ENCODE measurements at places on chromosomes 5 and 9. TPM values are rescaled to one million over a fixed set of nuclear protein-coding genes. Genes with fewer than 3 reads are reported as not detected.
A peak's percentile ranks its signal among the peaks of the same experiment; 100 is the strongest.

DNA sequence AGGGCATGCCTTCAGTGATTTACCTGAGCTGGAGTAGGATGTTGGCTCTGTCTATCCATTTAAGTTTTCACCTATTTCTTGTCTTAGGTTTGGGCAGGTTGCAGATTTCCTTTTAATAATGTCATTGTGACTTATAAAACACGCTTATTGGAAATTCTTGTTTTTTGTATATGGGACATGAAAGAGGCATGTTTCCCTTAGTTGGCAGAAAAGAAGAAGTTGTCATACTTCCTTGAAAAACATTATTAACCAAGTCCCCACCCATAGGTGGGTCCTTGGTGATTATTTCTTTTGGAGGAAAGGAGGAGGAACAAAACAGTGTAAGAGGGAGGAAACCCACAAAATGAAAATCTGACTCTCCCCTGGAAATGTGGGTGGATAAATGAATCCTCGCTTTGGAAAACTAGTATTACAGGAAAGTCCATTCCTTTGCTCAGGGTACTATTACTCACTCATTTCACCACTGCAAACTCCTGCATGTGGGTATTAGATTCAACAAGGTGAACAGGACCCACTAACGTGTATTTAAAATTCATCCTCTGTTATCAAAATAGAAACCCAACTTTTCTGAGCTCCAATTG is 9.3 kb downstream of the CER1 start:
- DNase-seq: no peak

- no peak for DNase-seq
Observed at GRCh38 chr5:144390133-144390532, 219.5 kb downstream of the KCTD16 start.

DNA sequence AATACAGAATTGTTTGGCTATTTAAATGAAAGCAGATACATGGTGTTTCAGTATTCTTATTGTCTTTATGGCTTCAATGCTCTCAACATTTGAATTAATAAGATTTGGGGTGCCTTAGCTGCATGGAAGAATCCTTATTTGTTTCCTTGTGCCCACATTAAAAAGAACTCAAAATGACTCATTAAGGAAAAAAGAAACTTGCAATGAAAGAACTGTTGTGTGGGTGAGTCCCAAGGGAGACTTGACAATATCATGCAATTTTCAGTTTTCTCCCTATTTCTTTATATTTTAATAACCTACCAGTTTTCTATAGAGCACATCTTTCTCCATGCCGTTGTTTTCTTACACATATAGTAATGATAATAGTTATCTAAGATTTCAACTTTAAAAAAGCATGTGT is 404.0 kb downstream of the PDE4D start:
- no peak for DNase-seq

DNA sequence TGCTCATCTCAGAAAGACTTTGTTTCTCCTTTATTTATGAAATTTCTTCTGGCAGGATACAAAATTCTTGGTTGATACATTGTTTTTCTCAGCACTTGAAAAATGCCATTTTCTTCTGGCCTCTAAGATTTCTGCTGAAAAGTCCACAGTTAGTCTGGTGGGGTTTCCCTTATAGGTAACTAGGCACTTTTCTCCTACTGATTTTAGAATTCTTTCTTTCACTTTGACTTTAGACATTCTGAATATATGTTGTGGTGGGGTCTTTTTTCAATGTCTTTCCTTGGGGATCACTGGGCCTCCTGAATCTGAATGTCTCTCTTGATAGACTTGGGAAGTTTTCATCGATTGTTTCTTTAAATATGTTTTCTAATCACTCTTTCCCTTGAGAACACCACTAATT is 79.6 kb downstream of the CETN3 start:
- DNase-seq: no peak

- DNase-seq: peak; percentile 61
Observed at GRCh38 chr9:114033397-114034103, 44.5 kb downstream of the AMBP start.

- no peak for DNase-seq
Observed at GRCh38 chr5:24363789-24364481, 280.8 kb downstream of the CDH10 start.

DNA sequence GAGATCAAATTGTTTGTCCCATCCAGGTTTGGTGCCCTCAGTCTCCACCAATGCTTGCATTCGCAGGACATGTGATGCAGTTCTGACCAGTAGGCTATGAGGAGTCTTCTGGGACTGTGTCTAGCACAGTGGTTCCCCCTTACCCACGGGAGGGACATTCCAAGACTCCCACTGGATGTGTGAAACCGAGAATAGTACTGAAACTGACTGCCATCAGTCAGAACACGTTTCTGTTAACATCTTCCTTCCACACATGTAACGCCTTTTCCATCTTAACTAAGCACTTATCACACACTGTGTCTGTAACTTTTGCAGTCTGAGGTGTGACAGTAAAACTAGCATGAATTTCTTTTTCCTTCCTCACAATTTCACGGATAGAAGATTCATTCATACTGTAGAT is 74.7 kb downstream of the PTTG1 start:
- no peak for DNase-seq

DNA sequence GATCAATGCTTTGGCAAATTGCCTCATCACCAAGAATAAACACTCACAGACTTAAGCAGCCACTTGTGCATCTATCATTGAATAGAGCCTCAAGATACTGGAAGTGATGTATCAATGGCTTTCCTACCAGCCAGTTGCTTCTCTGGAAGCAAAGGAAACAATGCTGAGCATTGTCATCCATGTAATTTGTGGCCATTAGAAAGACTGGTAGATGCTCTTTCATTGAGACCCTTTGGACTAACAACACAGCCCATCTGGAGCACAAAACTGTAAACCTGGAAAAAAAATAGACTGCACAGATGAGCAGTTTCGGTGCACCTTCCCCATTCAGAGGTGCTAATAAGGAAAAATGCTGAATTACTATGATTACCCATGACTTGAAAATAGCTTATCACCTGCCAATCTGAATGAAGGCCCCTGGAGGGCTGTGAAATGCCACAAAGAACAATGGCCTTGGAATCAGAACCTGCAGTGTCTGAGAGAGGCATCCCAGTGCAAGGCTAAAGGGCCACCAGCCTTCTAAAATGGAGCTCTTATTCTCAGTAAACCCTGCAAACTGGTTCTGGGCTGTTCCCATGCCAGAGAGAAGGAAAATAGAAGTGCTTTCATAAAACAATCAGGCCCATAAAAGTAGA is 127.5 kb downstream of the RFK start:
- no peak for DNase-seq

DNA sequence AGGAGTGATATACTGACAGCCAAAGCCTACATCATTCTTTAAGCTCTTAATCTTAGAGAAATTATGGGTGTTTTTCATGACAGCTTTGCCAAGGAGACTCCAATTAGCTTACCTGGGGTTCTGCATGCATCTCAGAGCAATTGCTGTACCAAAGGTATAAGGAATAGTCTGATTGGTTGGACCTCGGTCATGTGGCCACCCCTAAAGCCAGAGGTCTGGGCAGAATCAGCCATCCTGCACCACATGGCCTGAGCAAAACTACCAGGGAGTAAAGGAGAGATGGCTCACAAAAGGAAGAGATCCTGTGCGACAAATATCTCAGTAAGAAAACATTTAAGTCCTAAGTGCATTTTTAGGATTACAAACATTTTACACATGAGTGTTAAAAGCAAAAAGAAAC is 25.6 kb downstream of the SH3RF2 start:
- no peak for DNase-seq

GRCh38 chr9:75869236-75869635 is 21.2 kb upstream of the PCSK5 start:
- DNase-seq: no peak

DNA sequence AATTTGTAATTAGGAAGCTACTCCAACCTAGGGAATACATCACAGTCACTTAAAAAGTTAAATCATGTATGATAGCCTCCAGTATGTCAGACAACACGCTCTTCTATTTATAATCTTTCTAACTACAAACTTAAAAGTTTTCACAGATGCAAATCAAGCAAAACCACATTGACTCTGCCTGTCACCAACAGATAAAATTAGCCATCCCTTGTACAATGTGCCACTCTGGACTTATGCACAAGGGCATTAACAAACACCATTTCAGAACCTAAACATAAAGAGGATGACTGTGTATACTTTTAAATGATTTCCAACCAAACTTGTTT is 14.7 kb downstream of the ERP44 start:
- no peak for DNase-seq

DNA sequence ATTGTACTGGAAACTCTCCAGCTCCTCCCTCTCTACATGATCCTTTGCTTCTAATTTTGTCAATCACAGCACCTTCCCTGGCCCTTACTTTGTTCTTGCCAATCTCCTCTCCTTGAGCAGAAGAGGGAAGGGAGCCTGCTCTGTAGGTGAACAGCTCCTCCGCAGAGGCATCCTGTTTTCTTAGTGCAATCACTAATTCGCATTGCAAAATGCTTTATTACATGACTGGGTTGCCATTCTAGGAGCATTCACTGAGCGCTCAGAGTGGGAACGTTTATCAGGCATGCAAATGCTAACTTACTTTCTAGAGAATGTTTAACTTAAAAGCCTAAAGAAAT is 416 bp upstream of the SNX18 start:
- no peak for DNase-seq

- DNase-seq: no peak
Observed at GRCh38 chr9:16611001-16611400, 259.5 kb downstream of the BNC2 start.

The FOXI1 gene
- total RNA-seq: 2.2 TPM

DNA sequence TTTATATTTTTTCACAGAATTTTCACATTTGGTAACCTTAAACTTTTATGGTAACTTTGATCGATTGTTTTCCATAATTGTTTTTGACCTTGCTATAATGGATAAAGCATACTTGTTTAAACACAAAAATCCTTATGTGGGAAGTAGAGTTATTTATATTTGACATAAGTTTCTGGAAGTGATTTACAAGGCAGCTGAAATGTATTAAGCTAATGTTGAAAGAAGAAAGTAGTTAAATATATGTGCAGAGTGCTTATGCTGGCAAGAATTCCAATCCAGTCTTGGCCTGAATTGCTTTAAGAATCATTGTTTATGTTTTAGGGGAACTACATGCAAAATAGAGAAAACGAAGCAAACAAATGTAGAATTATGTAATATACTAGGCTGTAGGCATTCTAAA is 763.6 kb downstream of the TAF11L14 start:
- no peak for DNase-seq

The ZMAT2 gene
- total RNA-seq: 51.0 TPM

- no peak for DNase-seq
Observed at GRCh38 chr9:126457175-126457547, 130.5 kb downstream of the MVB12B start.

DNA sequence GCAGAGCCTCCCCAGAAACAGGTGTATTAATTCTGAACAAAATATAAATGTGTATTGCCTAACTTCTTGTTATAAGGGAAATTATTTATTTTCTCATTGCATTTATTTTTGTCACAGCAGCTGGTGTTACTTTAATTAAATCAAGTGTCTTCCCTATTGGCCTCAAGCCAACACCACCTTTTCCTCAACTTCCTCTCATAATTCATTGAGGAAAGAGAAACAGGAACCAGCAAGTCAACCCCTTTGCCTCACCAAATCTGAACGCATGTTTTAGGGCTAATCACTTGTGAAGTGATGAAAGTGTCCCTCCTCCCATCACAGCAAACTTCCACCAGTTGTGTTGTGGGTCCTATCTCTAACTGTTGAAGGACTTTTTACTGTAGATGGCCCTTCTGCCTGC is 73.1 kb downstream of the DIRAS2 start:
- DNase-seq: no peak

DNA sequence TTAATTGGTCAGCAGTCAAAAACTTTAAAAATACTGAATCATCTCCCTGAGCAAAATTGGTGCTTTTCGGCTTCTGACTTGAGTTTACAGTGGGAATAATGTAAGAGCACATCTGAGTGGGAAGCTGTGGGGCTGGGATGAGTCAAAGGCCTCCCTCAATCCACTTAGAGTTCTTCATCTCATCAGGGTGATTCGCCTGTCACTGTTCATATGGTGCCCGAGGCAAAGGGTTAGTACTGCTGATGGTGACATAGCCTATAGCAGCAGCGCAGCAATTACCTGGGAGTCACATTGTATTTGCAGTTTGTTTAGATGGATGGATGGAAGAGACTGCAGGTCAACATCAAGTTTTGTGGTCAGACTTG is 113.8 kb upstream of the ZNF608 start:
- no peak for DNase-seq

The ACTBL2 gene
- not detected for total RNA-seq

DNA sequence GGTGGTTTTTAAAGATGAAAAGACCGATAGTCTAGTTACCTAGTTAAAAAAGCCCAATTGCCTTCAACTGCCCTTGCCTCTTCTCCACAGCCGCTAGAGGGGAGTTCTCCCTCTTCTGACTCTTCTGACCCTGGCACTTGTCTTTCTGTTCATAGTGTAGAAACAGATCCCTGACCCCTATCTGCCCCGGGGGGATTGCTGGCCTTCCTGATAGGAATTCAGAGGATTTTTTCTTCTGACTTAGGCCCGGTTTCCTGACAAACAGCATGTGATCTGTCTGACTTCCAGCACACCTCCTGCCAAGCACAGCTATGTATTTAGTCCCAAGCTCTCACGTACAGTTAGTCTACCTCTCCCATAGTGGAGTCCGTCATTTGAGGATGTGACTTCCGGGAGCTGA is 5.0 kb upstream of the TMEM268 start:
- DNase-seq: no peak

DNA sequence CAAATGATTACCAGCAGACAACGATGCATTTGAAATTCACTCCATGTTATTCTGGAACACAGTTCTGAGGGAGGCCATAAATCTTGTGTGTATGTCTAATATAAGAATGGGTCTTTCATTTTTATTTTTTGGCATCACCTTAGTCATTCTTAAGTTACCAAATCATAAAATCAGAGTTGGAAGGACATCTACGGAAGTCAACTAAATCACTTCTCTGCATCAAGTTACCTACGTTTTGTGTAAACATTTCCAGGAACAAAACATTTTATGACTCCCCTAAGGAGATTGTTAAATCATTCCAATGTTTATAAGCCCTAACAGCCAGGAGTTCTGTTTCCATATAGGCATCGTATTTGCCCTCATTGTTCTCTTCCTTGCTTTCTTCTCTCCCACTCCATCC is 378.2 kb downstream of the FAM170A start:
- DNase-seq: no peak

The NDST1 gene
- total RNA-seq: 178 TPM

The MPDZ gene
- total RNA-seq: 97.0 TPM

- DNase-seq: no peak
Observed at GRCh38 chr9:98973171-98973570, 29.5 kb downstream of the COL15A1 start.

The ZNF169 gene
- total RNA-seq: 4.9 TPM

The CD180 gene
- total RNA-seq: not detected

GRCh38 chr9:93118863-93119702 is 15.0 kb downstream of the NINJ1 start:
- no peak for DNase-seq

GRCh38 chr9:100715100-100715380 is 137.2 kb downstream of the CAVIN4 start:
- no peak for DNase-seq

The DBN1 gene
- 315 TPM for total RNA-seq

GRCh38 chr9:93024646-93024910 is 33.9 kb upstream of the SUSD3 start:
- no peak for DNase-seq

Data from endothelial cell (in vitro differentiated cells).